ENCODE measurements at places on chromosomes 6 and 20.

DNA sequence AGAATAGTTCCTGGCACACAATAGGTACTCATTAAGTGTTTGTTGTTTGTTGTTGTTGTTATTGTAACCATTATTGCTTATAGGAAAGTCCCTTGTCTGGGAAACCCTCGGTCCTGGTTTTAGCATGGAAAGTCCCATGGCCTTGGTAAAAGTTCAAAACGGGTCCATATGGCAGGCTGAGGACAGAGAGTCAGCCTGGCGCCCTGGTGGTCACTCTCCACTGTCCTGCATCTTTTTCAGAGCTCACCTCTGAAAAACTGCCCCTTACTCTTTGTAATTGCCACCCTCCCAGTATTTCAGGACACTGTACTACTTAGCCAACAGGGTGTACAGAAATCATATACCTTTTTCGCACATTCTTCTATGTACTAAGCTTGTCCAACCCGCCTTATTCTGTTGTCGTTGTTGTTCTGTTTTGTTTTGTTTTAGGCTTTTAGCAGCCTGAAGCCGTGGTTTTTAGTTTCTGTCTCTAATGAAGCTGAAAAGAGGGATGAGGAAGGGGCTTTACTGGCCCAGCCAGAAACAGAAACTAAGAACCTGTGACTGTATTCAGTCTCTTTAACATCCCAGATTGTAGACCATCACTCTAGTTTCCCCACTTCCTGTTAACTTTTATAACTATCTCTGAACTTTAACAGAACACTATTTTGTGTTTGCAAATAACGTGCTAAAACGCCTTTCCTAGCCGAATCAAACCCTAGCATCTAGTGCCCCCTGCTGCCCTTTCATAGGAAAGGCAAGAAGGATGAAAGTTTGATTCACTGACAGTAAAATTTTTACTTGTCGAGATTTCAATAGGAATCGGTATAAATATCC lies 7.6 kb upstream of the TMEM14A start:
- peak; percentile 13 for DNase-seq

DNA sequence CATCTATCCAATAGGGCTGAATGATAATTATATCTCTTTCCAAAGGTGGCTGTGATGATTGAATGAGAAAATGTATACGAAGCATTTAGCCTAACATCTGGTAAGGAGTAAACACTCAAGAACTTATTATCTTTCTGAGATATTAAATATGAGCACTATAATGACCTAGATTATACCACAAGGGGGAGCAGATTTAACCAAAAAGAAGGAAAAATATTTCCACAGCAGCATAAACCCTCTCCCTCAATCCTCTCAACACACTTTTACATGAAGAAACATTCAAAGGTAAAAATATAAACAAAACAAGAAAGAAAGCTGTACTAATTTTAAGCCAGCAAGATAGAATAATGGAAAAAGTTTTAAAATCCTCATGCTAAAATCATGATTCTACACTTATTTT lies 68.4 kb downstream of the SHPRH start:
- DNase-seq, result no peak

GRCh38 chr20:17536944-17537444 lies 5.8 kb upstream of the BFSP1 start:
- DNase-seq, result peak; percentile 68

DNA sequence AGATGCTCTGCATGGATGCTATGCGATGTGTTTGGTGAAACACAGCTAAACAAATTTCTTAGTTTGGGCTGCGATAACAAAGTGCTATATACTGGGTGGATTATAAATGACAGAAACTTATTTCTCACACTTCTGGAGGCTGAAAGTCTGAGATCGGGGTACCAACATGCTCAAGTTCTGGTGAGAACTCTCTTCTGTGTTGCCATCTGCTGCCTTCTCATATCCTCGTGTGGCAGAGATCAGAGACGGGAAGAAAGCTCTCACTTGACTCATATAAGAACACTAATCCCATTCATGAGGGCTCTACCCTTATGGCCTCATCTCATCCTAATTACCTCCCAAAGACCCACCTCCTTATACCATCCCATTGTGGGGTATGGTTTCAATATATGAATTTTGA lies 162.0 kb upstream of the DTNBP1 start:
- no peak for DNase-seq

GRCh38 chr20:63664861-63665594 lies 6.9 kb downstream of the RTEL1 start:
- no peak for DNase-seq

GRCh38 chr6:17813542-17813941 lies 106.8 kb upstream of the NUP153 start:
- DNase-seq, result no peak

GRCh38 chr6:141153563-141153962 lies 979.2 kb upstream of the GJE1 start:
- DNase-seq, result peak; percentile 2

DNA sequence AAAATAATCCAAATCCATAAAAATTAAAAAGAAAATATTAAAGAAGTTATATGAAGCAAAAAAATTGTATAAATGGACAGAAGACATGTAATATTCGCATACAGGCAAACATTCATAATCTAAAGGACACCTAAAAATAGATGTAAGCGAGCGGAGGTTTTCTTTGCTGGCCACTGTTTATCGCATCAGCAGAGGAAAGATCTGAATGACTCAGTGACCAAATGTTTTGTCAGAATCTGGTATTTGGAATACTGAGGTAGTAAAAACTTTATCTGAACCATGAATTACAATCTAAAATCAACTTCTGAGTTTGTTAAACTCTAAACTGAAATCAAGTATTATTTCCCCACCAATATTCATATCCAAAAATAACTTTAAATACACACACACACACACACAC lies 7.8 kb downstream of the TSPYL4 start:
- no peak for DNase-seq

- no peak for DNase-seq
Observed at GRCh38 chr6:157763129-157763903, 59.7 kb upstream of the SNX9 start.

GRCh38 chr6:43966853-43967718 lies 160.2 kb downstream of the MRPL14 start:
- DNase-seq, result no peak

- DNase-seq, result no peak
Observed at GRCh38 chr20:62888406-62888805, 26.8 kb upstream of the TCFL5 start.

DNA sequence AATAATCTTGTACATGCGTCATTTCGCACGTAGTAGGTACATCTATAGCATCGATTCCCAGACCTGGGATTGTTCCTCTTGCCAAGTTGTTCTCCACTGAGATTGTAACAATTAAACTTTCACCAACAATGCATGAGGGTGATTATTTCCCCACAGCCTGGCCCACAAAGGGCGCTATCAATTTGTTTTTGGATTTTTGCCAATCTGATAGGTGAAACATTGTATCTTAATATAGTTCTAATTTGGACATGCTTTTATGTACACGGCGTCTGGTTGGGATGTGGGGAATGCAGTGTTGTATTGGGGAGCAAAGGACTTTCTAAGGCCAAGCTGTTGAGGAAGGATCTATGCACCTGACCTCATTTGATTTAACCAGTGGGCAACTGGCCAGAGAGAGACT lies 59.5 kb downstream of the VEGFA start:
- no peak for DNase-seq

GRCh38 chr6:167093922-167094432 lies 28.9 kb upstream of the CCR6 start:
- DNase-seq, result no peak

GRCh38 chr6:156379392-156380289 lies 397.5 kb upstream of the ARID1B start:
- DNase-seq, result no peak

- DNase-seq, result no peak
Observed at GRCh38 chr20:10075606-10076005, 40.8 kb downstream of the ANKEF1 start.

DNA sequence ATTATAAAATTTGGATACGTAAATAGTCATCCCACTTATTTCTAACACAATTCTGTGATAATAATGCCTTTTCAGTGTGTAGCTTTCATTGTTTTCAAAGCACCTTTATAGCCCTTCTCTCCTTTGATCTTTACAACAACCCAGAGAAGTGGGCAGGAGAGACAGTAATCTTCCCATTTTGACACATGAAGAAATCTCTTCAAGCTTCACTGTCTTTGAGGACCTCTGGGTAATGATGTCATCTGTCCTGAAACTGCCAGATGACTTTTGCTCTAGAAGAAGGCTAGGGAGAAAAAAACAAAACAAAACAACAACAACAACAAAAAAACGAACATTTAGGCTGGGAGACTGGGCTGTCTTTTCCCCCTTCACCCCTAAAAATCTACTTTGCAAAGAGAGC lies 203.0 kb downstream of the KCNQ5 start:
- no peak for DNase-seq

DNA sequence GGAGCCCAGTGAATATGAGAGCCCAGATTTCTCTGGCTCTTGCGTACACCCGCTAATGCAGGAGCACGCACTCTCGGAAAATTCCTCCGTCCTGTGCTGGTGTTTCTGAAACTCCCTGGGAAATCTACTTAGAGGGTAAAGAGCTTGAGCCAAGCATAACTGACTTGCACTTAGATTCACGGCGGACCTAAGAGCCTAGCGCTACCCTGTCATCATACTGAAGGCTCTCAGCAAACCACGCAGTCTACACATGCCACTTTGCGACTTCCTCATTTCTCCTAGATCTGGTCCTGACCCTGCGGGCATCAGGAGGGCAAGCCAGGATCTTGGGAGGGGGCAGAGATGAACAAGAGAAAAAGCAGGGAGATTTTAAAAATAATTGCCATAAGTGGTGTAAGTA lies 324.7 kb downstream of the CD83 start:
- DNase-seq, result no peak

- DNase-seq, result no peak
Observed at GRCh38 chr20:6711951-6712649, 55.4 kb upstream of the BMP2 start.

- no peak for DNase-seq
Observed at GRCh38 chr20:36493801-36494114, 47.6 kb upstream of the MYL9 start.

GRCh38 chr20:9301129-9302090 lies 213.0 kb upstream of the LAMP5 start:
- no peak for DNase-seq

DNA sequence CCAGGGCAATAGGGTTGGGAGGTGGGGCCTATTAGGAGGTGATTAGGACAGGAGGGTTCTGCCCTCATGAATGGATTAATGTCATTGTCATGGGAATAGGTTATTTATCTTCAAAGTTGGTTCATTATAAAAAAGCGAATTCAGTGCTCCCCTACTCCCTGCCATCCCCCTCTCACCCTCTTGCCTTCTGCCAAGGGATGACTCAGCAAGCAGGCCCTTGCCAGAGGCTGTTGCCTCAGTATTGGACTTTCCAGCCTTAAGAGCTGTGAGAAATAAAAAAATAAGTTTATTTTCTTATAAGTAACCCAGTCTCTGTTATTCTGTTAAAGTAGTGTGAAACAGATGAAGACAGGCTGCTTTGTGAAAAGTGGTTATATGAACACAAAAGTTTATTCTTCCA lies 381.1 kb upstream of the ZFP64 start:
- DNase-seq, result no peak

DNA sequence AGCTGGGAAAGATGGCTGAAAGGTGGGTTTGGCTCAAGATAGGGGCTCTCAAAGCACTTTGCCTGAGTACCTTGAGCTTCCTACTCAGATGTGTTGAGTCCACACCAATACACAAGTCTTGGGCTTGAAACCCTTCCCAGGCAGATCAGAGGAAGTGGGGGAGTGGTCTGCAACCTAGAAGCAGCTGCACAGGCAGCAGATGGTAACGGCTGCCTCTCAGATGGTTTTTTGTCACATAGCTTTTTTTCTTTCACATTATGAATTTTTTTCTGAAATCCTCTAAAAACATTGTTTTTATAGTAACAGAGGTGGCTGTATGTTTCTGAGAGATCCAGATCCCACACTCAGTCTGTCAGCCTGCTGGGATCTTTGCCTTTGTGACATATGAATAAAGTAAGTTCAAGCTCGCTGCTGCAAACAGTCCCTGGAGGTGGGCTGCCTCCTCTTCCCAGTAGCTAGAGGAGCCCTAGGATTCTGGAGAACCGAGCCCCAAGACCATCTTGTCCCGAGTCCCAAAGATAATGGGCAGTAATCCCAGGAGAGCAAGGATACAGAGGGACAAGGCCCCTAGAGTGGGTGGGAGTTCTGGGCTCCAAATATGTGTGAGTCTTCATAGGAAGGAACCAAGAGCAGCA lies 97.1 kb upstream of the TOP1 start:
- no peak for DNase-seq

GRCh38 chr6:29758761-29759160 lies 35.5 kb downstream of the HLA-F start:
- no peak for DNase-seq

GRCh38 chr6:111591370-111591900 lies 14.2 kb downstream of the TRAF3IP2 start:
- DNase-seq, result no peak

DNA sequence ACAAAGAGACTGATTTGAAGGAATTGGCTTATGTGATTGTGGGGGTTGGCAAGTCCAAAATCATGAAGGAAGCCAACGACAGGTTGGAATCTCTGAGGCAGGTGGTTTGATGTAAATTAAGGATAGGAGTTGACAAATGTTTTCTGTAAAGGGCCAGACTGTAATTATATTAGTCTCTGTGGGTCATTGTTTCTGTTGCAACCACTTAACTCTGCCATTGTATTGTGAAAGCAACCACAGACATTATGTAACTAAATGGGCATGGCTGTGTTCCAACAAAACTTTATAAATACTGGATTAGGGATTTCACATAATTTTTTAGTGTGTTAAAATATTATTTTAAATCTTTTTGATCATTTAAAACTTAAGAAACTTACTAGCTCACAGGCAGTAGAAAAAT lies 199.2 kb upstream of the MYLIP start:
- no peak for DNase-seq

- DNase-seq, result no peak
Observed at GRCh38 chr6:105330913-105331312, 72.0 kb downstream of the PREP start.

GRCh38 chr20:1360094-1360846 lies 31.3 kb upstream of the SDCBP2 start:
- no peak for DNase-seq

DNA sequence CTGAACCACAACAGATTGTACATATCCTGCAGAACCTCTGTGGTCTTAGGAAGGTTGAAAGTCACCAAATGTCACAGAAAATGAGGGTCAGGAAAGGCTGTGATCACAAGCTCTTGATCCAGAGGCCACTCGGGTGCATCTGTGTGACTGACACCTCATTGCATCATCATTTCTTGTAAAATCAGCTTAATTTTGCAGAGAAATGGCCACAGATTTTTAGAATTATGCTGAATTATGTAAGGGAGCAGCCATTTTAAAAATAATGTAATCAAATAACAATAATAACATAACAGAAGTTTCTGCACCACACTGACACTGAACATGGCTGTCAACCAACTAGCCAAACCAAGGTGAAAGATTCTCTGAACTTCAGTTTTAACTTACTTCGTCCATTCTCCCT lies 32.5 kb upstream of the PRND start:
- DNase-seq, result no peak

- no peak for DNase-seq
Observed at GRCh38 chr6:150691463-150691862, 91.8 kb downstream of the PLEKHG1 start.

- DNase-seq, result no peak
Observed at GRCh38 chr6:154995254-154996015, at the start of gene TIAM2. TSS of gene TIAM2 (plus strand) at chr6:154995315. CDS start at chr6:155129224, 133,909 bp downstream.

GRCh38 chr6:166437661-166438060 lies 54.9 kb upstream of the MPC1 start:
- no peak for DNase-seq
